Upper lobe of left lung (tissue), 6 donors: ENCODE measurements at places on chromosomes 11 and 22.

DNA sequence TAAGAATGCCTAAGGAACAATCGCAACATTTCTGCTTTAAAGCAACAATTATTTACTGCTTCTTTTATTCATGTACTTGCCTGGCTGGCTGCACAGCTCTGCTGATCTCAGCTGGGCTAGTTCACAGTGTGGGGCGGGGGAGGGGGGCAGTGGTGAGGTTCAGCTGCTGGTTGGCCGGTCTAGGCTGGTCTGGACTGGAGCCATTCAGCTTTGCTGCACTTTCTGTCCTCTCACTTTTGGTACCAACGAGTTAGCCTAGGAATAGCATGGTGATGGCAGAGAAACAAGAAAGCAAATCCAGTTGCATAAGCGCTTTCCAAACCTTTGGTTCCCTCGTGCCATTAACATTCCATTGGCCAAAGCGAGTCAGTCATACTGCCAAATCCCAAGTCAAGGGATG is 16.0 kb upstream of the MIF start:
- DNase-seq, result no peak

DNA sequence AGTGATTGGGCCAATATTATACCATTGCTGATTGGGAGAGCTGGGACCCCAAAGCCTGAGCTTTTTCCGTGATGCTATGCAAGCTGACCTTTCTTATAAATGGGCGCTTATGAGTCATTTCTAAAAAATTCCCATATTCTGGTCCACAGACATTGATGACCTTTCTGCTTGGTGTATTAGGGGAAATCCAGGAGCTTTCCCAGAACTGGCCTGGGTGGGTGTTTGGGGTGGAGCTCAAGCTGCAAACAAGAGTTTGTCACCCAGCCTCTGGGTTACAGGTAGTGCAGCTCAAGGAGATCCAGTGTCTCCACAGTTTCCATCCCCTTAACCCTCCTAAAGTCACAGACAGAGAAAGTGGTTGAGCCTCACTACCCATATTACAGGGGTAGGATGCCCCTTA is 67.7 kb downstream of the CCDC81 start:
- DNase-seq, result no peak

- DNase-seq, result no peak
Observed at GRCh38 chr11:34150494-34151151, 45.2 kb downstream of the NAT10 start.

DNA sequence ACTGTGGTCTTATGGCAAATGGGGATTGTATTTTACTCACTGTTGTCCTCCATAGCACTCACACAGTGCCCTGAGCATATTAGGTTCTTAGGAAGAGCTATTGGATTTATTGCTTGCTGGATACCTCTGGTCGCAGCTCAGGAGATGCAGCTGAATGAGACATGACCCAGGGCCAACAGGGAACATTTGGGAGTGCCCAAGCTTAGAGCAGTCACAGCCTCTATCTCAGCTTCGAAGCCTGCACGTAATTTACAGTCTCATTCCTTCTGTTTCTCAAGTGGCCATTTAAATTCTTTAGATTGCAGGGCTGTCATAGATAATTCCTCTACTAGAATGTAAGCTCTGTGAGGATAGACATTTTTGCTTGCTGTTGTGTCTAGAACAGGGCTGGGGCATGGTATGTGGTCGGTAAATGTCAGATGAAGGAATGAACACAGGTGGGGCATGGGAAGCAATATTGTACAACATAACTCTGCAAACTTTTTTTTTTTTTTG is 192.8 kb downstream of the GRIK4 start:
- DNase-seq, result no peak

DNA sequence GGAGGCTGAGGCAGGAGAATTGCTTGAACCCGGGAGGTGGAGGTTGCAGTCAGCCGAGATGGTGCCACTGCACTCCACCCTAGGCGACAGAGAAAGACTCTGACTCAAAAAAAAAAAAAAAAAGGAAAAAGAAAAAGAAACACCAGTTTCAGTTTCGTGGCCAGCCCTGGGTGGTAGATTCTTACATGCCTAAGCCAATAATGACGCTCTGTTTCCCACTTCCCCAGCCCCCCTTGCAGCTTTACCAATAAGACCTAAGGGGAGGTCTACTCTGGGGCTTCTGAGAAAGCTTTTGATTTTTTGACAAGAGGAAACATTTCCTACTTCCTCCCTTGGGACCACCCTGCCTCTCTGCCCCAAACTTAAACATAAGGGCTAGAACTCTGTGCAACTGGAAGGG is 30.0 kb upstream of the PTPRJ start:
- no peak for DNase-seq

- DNase-seq, result no peak
Observed at GRCh38 chr22:40805239-40805638, 13.9 kb downstream of the SLC25A17 start.

DNA sequence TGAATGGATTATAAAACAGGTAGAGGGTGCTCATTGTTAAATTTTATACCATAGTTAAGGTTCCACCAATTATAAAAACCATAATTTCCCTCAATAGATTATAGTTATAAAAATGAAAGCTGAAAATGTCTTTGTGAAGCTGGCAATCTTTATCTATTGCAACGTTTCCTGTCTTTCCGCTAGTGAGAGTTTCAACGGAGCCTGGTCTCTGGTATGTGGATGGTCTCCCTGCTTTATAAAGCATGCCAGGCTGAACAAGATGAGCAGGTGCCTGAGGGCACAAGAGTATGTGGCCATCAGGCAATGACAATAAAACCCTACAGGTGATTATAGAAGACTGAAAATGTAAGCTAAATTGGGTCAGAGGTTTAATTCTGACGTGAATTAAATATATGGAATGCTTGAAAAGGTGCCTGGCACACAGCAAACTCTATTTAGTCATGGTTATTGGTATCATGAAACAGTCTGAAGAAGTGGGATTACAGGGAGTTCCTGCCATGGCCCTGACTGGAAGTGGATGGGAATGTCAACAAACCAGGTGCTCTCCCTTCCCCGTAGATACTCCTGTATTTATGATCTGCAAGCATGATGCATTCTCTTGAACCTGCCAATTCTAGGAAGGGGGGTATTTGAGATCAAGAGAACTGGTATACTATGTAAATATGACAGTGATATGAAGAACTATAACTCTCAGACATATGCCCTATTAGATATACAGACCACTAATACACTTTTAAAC is 115.7 kb downstream of the ENTHD1 start:
- DNase-seq, result no peak

DNA sequence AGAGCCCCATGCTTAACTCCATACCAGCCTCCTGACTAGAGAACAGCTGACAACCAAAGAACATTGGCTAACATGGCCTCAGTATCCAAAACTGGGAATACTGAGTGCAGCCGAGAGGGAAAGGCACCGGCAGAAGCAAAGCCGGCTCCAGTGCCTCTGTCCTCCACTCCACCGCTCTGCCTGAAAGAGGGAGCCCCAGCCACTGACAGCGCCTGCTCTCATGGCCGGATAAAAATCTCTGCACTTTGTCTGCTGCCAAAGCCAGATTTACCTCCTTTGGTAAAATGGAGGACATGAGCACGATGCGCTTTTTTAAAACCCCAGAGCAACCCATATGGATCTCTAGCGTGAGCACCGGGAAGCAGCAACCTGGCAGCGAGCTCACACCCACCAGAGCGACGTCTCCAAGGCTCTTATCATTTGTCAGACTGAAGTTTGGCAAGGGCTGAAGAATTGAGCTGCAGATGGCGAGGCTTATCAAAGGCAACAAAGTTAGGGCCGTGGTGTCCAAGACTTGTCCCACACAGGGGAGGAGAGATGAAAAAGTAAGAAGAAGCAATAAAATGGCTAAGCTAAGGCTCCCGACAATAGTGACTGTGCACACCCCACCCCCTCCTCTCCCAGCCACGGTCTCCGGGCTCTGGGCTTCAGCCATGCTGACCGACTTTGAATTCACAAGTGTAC is 71.4 kb downstream of the EFCAB6 start:
- no peak for DNase-seq
